A549 treated with DMSO at 1 μM for 4 hours (cell line): ENCODE measurements at places on chromosomes 12 and 14. TPM values are rescaled to one million over a fixed set of nuclear protein-coding genes. Genes with fewer than 3 reads are reported as not detected.

Gene KRT6A
- 0.18 to 0.52 TPM (median 0.24 TPM) in 5 replicates for total RNA-seq

Gene PAPLN
- 6.5 to 10.9 TPM (median 9.9 TPM) in 5 replicates for total RNA-seq

Gene NEUROD4
- total RNA-seq = not detected in 5 replicates

Gene SLC6A13
- total RNA-seq = 0.22 to 0.61 TPM (median 0.39 TPM) in 5 replicates

Gene MDM2
- 52.4 to 73.0 TPM (median 66.5 TPM) in 5 replicates for total RNA-seq

Gene COL2A1
- total RNA-seq = 0.02 to 0.18 TPM (median 0.08 TPM) in 5 replicates

Gene DEGS2
- 0.99 to 2.4 TPM (median 1.5 TPM) in 5 replicates for total RNA-seq

Gene NRXN3
- total RNA-seq = 0.95 to 1.4 TPM (median 1.2 TPM) in 5 replicates

Gene HRK
- 0.52 to 0.83 TPM (median 0.61 TPM) in 5 replicates for total RNA-seq

Gene CDK17
- 13.8 to 21.7 TPM (median 16.9 TPM) in 5 replicates for total RNA-seq

Gene TPH2
- not detected in 5 replicates for total RNA-seq

Gene SIX1
- total RNA-seq = 7.3 to 9.8 TPM (median 9.1 TPM) in 5 replicates

Gene TGM1
- 0.60 to 1.1 TPM (median 0.83 TPM) in 5 replicates for total RNA-seq

Gene C14orf132
- 4.0 to 6.2 TPM (median 5.2 TPM) in 5 replicates for total RNA-seq

Gene ACOT6
- total RNA-seq = not detected in 5 replicates

Gene RPGRIP1
- 0.24 to 0.54 TPM (median 0.26 TPM) in 5 replicates for total RNA-seq

Gene PLEKHA5
- 6.2 to 8.4 TPM (median 7.8 TPM) in 5 replicates for total RNA-seq

Gene TSPAN19
- not detected in 5 replicates for total RNA-seq

Gene ADGRD1
- total RNA-seq = 0.25 to 0.71 TPM (median 0.36 TPM) in 5 replicates

Gene PRICKLE1
- 0.81 to 1.2 TPM (median 0.86 TPM) in 5 replicates for total RNA-seq

Gene FAM181A
- not detected in 5 replicates for total RNA-seq

Gene NRL
- 0.58 to 1.0 TPM (median 0.99 TPM) in 5 replicates for total RNA-seq

Gene C3AR1
- total RNA-seq = not detected in 5 replicates

Gene ACVRL1
- total RNA-seq = 0.06 to 0.30 TPM (median 0.11 TPM) in 4 of 5 replicates, not detected in the other

Gene ZDHHC22
- total RNA-seq = 0.29 to 0.36 TPM (median 0.33 TPM) in 5 replicates

Gene PLD4
- total RNA-seq = 0.05 to 0.17 TPM (median 0.10 TPM) in 4 of 5 replicates, not detected in the other

Gene CDKN1B
- 17.3 to 24.1 TPM (median 20.9 TPM) in 5 replicates for total RNA-seq

Gene CATSPERB
- total RNA-seq = not detected in 5 replicates

Gene GDF3
- total RNA-seq = not detected in 5 replicates

Gene HOXC12
- not detected in 5 replicates for total RNA-seq

Gene AQP2
- total RNA-seq = not detected in 5 replicates
